ENCODE measurements at places on chromosomes 2 and 18. TPM values are rescaled to one million over a fixed set of nuclear protein-coding genes. Genes with fewer than 3 reads are reported as not detected.

GRCh38 chr2:39660612-39661236 lies 5.0 kb upstream of the TMEM178A start:
- DNase-seq = no peak

The SOX11 gene
- total RNA-seq = not detected

- no peak for DNase-seq
Observed at GRCh38 chr2:49934481-49934880, 780.2 kb upstream of the FSHR start.

The UCN gene
- 0.40 TPM for total RNA-seq

- peak; percentile 84 for DNase-seq
Observed at GRCh38 chr2:151297882-151298281, 8.4 kb upstream of the NMI start.

The GAREM1 gene
- total RNA-seq = 0.20 TPM

DNA sequence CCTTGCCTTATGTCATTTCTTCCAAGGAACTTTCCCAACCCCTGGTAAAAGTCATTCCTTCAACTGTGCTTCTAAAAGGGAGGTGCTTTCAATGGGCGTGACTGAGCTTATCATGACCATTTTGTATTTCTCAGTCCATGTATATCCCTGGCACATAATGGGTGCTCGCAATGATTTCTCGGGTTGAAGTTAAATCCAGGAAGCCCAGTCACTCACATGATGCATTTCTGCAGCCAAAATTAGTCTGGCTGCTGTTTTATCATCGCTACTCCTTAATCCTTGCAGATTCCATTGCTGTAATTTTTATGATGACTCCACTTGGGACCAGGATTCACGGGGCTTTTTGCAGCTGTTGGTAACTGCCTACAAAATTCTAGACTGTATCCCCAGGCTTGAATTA lies 25.9 kb upstream of the RFX8 start:
- no peak for DNase-seq

GRCh38 chr2:8121826-8122513 lies 559.9 kb upstream of the ID2 start:
- DNase-seq = no peak

- DNase-seq = peak; percentile 36
Observed at GRCh38 chr2:200408428-200409316, 101.2 kb downstream of the KCTD18 start.

DNA sequence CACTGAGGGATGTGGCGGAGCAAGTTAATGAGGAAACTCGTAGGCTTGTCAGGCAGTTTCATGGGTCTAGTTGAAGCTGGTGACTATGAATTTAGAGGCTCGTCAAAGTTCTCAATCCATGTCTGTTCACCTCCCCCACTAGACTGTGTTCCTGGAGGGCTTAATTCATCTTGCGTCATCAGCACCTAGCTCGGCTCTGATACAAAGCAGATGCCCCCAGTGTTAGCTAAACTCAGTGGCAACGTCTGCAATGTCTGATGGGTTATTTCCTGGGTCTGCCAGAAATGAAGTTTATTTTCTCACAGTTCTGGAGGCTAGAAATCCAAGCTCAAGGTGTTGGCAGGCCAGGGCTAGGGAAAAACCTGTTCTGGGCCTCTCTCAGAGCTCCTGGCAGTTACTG lies 140.6 kb downstream of the PID1 start:
- DNase-seq = no peak

DNA sequence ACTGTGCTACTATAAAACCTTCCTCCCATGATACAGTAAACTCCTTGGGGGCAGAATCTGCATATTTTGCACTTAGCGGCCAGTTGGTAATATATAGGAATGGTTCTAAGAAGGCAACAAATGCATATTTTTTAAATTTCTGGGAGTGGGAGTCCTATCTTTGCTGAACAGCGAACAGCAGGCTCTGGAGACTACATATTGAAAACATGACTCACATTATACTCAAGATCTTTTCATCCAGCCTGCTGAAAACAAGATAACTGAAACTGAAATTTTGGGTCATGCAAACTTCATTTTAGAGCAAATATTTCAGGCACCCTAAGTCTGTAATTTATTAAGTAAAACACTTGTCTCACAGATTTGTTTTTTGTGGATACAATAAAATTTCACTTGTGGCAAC lies 122.2 kb downstream of the SATB2 start:
- no peak for DNase-seq

The GAD1 gene
- total RNA-seq = 0.40 TPM

The L3MBTL4 gene
- 2.8 TPM for total RNA-seq

- no peak for DNase-seq
Observed at GRCh38 chr18:79634593-79635426, 44.8 kb upstream of the CTDP1 start.

DNA sequence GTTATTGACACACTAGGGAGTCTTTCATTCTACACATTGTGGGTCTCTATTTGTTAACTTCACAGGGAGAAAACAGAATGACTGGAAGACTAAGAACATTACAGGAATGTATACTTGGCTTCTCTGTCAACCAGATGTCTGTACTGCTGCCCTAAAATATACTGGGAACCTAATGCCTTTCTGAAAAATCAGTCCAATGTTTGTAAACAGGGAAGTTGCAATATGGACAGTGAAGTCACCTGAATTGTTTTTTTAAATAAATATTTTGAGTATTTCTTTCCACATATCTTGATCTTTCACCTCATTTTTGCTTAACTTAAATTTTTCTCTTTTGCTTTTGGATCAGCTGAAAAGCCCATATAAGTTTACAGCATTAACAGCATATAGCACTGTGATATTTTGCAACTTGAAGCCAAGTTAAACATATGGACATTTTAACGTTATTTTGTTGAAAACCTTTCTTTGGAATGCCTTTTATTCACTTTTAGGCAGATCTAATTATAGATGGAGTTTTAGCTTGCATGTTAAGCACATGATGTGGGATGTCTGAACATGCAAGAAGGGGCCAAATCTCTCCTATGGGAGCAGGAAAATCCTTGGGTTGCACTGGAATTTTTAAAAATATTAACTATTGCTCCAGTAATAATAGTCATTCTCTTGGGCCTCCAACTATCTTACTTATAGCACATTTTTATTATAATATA lies 137.7 kb upstream of the TWIST2 start:
- no peak for DNase-seq

DNA sequence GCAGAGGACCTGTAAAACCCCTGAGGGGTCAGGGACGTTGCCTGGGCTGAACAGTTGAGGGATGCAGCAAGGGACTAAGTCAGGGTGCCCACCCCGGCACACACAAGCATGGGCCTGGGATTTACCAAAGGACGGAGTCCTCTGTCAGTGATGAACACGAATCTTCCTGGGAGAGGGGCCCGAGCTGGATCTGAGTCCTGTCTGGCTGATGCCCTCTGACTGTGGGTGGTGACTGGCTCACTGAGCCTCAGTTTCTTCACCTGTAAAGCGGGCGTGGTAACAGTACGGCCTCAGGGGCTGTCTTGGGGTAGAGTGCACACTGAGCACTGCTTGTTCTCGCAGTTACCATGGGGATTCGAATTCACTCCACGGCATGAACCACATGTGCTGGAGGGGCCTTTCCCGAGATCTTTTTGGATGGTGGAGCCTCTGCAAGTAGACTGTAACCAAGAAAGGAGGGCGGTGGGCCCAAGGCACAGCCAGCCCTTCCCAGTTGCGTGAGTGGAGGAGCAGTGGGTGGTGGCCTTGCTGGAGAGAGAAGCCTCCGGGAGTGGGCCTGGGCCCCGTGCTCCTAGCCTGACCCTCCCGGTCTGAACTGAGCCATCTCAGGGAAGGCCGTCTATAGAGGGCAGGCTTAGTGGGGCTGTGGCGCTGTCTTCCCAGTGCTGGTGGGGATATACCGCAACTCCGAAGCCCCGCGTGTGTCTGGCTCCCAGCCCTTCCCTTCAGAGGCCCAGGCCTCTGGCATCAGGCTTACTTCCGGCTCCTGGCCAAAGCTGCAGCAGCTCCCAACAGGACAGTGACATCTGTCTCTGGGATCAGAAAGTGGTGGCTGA lies 130.8 kb upstream of the HS6ST1 start:
- no peak for DNase-seq

GRCh38 chr2:148888003-148888501 lies 13.0 kb downstream of the KIF5C start:
- DNase-seq = no peak

The VWC2L gene
- total RNA-seq = not detected

DNA sequence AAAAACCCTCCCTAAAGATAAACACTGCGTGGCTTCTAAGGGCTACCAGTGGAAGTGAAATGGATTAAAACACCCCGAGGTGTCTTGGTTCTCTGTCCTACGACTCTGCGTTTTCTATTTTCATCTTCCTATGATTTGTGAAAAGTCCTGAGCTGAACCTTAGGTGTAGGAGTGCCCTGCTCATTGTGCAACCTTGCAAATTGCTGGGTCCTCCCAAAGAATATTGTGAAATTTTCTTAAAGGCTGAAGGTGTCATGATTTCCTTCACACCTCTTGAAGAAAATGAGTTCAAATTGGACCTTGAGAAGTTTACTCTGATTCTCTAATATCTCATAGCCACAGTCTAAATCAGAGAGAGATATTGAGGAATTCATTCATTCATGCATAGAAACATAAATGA lies 1.8 kb upstream of the SLC19A3 start:
- no peak for DNase-seq

The TIGD1 gene
- total RNA-seq = 0.87 TPM

DNA sequence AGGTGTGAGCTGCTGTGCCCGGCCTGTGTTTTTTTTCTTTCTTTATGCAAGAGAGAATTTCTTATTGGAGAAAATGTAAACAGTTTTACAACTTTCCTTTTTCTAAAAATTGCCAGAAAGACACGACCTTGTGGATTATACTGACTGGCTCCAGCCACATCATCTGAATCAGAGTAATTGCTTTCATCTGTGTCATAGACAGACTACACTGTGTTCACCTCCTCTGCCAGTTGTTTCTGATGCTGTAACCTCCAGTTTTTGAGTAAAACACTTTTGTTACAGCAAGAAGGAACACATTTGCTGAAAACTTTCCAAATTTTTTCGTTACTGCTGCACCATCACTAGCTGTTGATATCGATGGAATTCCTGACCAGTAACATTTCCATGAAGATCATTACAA lies 43.9 kb upstream of the PLEKHM3 start:
- DNase-seq = no peak

GRCh38 chr2:224369028-224369632 lies 32.8 kb downstream of the FAM124B start:
- DNase-seq = peak; percentile 56

- peak; percentile 36 for DNase-seq
Observed at GRCh38 chr2:206154197-206154596, 5.0 kb downstream of the NDUFS1 start.

The SPATA3 gene
- total RNA-seq = not detected

The PAX8 gene
- under 0.01 TPM for total RNA-seq

The CPS1 gene
- total RNA-seq = 0.44 TPM

DNA sequence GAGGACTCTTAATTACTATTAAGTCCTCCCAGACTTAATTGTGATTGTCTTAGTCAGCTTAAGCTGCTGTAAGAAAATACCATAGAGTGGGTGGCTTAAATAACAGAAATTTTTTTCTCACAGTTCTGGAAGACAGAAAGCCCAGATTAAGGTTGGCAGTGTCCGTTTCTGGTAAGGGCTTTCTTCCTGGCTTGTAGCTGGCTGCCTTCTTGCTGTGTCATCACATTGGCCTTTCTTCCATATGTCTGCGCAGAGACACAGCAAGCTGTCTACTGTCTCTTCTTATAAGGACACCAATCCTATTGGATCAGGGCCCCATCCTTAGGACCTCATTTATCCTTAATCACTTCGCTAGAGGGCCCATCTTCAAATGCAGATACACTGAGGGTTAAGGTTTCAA lies 38.5 kb downstream of the ASXL3 start:
- no peak for DNase-seq

- no peak for DNase-seq
Observed at GRCh38 chr2:27102329-27102728, 15.8 kb downstream of the KHK start.

The COL4A3 gene
- total RNA-seq = not detected

DNA sequence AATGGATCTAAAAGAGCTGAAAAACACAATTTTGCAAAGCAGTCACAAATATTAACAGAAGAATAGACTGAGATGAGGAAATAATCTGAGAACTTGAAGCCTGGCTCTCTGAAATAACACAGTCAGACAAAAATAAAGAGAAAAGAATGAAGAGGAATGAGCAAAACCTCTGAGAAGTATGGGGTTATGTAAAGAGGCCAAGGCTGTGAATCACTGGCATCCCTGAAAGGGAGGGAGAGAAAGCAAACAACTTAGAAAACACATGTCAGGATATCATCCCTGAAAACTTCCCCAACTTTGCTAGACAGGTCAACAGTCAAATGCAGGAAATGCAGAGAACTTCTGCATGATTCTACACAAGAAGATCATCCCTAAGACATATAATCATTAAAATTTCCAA lies 73.5 kb upstream of the LHCGR start:
- no peak for DNase-seq

The RBMS1 gene
- 41.8 TPM for total RNA-seq

The KCNG2 gene
- total RNA-seq = 1.4 TPM

- no peak for DNase-seq
Observed at GRCh38 chr2:225025917-225026571, 16.2 kb downstream of the DOCK10 start.

The GPR55 gene
- total RNA-seq = not detected

- DNase-seq = no peak
Observed at GRCh38 chr18:46636040-46636630, 20.9 kb downstream of the LOXHD1 start.

DNA sequence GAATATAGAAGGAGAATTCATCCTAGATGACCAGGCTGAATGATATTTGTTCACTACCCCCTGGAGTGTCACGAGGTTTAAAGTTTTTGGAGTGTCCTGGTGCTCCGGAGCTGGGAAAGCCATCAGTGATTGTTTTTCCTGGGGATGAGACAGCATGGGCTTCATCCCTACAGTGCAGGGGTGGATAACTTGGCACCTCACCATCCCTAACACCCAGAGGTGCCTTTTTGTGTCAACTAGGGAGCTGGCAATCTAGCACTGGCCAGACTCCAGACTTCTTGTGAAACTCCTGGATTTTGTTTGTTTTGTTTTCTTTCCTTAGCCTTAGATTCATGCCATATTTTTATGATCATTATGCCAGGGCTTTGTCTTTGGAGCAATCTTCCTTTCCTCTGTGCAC lies 164.8 kb downstream of the PRKCE start:
- DNase-seq = no peak

DNA sequence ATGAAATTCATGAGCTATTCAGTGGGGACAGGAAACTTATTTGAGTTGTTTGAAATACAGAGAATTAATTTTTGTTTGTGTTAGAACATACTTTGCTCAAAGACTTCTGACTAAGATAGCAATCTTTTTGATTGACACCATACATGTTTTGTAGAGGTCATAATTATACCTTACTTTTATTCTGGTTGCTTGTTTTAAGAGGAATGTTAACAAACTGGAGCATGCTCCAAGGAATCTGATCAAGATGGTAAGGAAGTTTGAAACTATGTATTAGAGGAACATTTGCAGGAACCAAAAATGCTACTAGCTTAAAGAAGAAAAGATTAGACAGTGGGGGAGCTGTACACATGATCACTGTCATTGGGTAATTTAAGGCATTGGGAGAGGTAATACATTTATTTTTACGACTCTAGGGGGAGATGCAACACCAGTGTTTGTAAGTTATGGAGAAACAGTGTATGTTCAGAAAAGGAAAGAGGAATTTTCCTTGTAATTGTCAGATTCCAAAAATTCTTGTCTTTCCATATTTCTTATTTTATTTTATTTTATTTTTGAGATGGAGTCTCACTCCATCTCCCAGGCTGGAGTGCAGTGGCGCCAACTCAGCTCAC lies 8.0 kb downstream of the AGFG1 start:
- DNase-seq = peak; percentile 46

Data from lung microvascular endothelial cell (primary cell).